ENCODE measurements at places on chromosomes 7 and 10. TPM values are rescaled to one million over a fixed set of nuclear protein-coding genes. Genes with fewer than 3 reads are reported as not detected.

UPK3B gene
- 2.3 TPM for total RNA-seq

RADIL gene
- total RNA-seq, result 2.1 TPM

SPDYE5 gene
- not detected for total RNA-seq

ENTPD1 gene
- 3.0 TPM for total RNA-seq

OR2A42 gene
- total RNA-seq, result not detected

GRCh38 chr7:27095050-27095896, 527 bp downstream of the HOXA1 start:
- no peak for DNase-seq
- H3K27ac ChIP-seq, result no peak overlapping the region
- H3K4me1 ChIP-seq, result peaks cover 22% of the 10 kb centered on the region

DNA sequence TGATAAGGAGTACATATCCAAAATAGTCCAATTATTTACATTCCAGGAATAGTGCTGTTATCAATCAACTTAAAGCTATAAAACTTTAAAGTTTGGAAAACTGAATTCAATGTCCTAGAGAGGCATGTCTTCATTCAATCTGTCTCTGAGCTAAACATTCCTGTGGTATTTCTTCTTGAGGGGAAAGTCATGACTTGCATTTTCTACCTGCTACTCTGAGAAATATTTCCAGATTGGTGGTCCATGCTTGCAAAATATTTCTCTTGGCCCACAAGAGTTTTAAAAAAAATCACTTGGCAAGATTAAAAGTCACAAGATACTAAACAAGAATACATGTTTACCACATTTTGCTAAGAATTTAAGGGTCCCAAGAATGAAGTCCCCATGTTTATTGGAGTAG, 63.6 kb upstream of the HGF start:
- H3K36me3 ChIP-seq, result no peaks in the 10 kb centered on the region
- no peak for DNase-seq
- H3K4me1 ChIP-seq, result no peaks in the 10 kb centered on the region

GRCh38 chr7:28608731-28609130, 196.4 kb downstream of the CREB5 start:
- no peaks in the 10 kb centered on the region for H3K36me3 ChIP-seq
- no peak for DNase-seq
- H3K4me3 ChIP-seq, result no peak overlapping the region
- H3K4me1 ChIP-seq, result no peaks in the 10 kb centered on the region
- no peaks in the 10 kb centered on the region for H3K27me3 ChIP-seq

DNA sequence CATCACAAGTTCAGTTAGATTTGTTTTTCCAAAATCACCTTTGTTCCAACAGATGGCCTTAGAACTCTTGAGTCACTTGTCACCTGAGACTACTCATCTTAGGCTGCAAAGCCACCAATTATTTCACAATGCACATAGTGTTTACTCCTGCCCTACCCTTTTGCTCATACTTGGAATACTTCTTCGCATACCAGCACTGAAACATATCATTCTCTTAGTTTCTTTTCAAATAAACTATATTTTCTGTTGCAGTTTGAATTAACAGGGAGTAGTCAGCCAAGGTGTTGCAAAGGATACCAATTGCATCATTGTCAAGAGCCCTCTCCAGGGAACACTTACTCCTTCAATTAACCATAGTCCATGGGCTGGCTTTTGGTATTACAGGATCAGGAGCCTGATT, 71.0 kb downstream of the CASD1 start:
- no peaks in the 10 kb centered on the region for H3K36me3 ChIP-seq
- no peak overlapping the region for H3K27ac ChIP-seq
- H3K4me1 ChIP-seq, result peaks cover 18% of the 10 kb centered on the region
- no peaks in the 10 kb centered on the region for H3K27me3 ChIP-seq
- no peak overlapping the region for H3K4me3 ChIP-seq

DNA sequence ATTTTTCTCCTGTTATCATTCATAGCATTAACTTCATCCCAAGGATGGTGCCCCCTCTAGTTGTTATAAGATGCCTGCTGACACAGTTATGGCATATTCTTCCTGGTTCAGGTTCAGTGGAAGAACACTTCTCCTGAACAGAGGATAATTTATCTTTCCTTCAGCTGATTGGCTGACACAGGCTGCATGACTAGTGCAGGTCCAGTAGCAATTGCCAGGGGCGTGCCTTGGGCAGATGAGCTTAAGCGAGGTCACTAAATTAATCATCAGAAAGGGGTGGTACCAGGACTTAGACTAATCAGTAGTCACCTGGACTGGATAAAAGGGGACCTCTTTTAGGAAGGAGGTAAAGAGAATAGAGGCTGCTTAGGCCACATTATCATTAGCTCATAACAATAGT, 42.3 kb downstream of the BZW2 start:
- H3K27me3 ChIP-seq, result no peaks in the 10 kb centered on the region
- no peak for DNase-seq
- H3K4me3 ChIP-seq, result no peak overlapping the region
- H3K4me1 ChIP-seq, result no peaks in the 10 kb centered on the region

DNA sequence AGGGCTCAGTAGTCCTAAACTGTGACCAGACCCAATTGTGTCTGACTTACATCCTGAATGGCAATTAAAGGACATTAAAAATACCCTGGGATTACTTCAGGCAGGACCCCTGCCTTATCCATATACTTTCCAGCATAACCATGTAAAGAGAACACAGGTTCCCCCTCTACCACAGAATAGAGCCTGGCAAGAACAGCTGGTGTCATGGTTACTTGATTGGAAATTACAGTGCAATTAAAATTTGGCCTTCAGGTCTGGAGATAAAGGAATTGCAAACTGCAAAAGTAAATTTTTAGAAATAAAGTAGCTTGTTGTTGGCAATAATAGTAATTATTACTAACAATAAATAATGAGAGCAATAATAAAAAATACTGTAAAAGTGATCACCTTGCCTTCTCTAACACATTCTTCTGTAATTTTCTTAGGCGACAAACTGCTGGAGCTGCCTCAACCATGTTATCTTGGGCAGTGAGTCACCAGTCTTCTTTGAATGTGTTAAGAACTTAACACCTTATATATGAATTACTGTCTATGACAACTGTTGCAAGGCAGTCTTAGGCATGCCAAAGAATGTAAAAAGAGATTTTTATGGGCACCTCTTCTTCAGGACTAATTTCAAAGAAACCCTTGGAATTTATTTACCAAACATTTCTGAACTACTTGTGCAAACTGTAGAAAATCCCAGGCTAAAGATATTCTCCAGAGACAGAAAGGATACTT, 53.7 kb downstream of the HIBADH start:
- no peaks in the 10 kb centered on the region for H3K36me3 ChIP-seq
- no peak for DNase-seq
- no peak overlapping the region for H3K4me3 ChIP-seq
- H3K27ac ChIP-seq, result no peak overlapping the region

- no peak for DNase-seq
- no peaks in the 10 kb centered on the region for H3K36me3 ChIP-seq
- peaks cover 40% of the 10 kb centered on the region for H3K4me1 ChIP-seq
- peak overlapping the region; percentile 6 for H3K27ac ChIP-seq
Measured at GRCh38 chr7:24580283-24580946, 7.2 kb downstream of the PALS2 start.

- no peaks in the 10 kb centered on the region for H3K36me3 ChIP-seq
- no peaks in the 10 kb centered on the region for H3K4me1 ChIP-seq
- H3K27ac ChIP-seq, result no peak overlapping the region
- no peaks in the 10 kb centered on the region for H3K27me3 ChIP-seq
Measured at GRCh38 chr10:86747796-86748581, 8.4 kb upstream of the BMPR1A start.
